ENCODE measurements at places on chromosomes 16 and 17.

- no peak for DNase-seq
These were observed 211.7 kb downstream of the SEC14L1 start for GRCh38 chr17:77352441-77352840.

GRCh38 chr17:18850679-18851078, 7.3 kb upstream of the PRPSAP2 start:
- no peak for DNase-seq

- no peak for DNase-seq
These were observed 1.5 kb downstream of the GSDMB start for GRCh38 chr17:39916918-39917317.

DNA sequence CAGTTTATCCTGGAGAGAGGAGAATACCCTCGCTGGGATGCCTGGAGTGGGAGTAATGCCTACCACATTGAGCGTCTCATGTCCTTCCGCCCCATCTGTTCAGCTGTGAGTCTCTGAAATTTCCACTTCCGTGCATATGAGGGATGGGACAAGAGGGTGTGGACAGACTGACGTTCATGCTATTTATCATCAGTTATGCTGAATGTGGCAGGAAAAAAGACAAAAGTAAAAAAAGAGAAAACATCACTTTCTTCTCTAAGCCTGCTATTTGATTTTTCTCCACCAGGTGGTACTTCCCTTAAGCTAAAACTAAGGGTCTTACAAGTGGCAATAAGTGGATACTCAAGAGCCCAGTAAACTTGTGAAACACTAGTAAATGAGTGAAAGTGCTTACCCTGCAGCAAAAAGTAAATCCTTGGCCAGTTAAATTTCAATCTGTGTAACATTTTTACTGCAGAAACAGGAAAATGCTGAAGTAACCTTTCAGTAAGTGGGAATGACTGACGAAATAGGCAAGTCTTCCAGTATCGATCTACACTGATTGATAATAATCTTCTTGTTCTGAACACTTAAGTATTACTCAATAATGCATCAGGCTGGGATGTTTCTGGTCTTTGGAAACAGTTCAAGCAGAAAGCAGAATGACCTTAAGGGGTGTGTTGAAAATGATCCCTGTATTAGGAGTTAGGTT, 5.6 kb downstream of the CRYBA1 start:
- DNase-seq: no peak

GRCh38 chr16:733382-734207, 6.7 kb downstream of the HAGHL start:
- no peak for DNase-seq

GRCh38 chr17:40500709-40501108, 714 bp downstream of the TNS4 start:
- no peak for DNase-seq

GRCh38 chr17:82229698-82230608, 1.1 kb downstream of the SLC16A3 start:
- no peak for DNase-seq

GRCh38 chr17:3572231-3572630, 14.6 kb upstream of the TRPV3 start:
- DNase-seq: no peak

- no peak for DNase-seq
These were observed 38.6 kb downstream of the WDR45B start for GRCh38 chr17:82609655-82610054.

GRCh38 chr17:81556175-81556691, 4.1 kb upstream of the FAAP100 start:
- no peak for DNase-seq

GRCh38 chr17:37059493-37059892, 110.7 kb downstream of the AATF start:
- DNase-seq: no peak

DNA sequence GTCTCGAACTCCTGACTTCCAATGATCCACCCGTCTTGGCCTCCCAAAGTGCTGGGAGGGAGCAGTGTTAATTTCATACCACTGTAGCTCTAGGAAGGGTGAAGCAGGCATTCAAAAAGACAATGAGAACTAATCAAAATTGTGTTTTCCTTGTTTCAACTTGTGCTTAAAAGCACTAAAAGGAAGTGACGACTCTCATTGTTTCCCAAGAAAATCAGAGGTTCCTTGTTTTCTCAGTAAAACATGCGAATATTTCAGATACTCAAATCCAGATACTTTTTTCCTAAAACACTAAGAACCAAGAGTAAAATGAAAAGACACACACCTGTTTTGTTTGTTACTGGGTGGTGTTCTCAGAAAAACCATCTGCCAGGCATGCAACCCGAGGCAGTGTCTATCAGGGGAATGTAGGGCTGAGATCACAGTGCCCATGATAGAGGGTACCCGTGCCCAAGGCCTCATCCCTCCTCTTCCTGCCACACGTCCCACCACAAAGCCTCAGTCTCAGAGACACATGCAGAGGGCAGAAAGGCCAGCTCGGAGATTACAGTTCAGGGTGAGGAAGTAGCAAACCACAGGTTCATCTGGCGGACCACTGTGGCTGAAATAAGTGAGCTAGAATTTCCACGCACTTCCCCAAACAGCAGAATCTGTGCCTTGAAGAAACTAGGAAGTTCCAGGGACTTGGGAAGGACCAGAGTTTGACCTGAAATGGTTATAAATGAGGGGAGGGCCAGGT, 33.7 kb downstream of the GINS3 start:
- peak; percentile 53 for DNase-seq

DNA sequence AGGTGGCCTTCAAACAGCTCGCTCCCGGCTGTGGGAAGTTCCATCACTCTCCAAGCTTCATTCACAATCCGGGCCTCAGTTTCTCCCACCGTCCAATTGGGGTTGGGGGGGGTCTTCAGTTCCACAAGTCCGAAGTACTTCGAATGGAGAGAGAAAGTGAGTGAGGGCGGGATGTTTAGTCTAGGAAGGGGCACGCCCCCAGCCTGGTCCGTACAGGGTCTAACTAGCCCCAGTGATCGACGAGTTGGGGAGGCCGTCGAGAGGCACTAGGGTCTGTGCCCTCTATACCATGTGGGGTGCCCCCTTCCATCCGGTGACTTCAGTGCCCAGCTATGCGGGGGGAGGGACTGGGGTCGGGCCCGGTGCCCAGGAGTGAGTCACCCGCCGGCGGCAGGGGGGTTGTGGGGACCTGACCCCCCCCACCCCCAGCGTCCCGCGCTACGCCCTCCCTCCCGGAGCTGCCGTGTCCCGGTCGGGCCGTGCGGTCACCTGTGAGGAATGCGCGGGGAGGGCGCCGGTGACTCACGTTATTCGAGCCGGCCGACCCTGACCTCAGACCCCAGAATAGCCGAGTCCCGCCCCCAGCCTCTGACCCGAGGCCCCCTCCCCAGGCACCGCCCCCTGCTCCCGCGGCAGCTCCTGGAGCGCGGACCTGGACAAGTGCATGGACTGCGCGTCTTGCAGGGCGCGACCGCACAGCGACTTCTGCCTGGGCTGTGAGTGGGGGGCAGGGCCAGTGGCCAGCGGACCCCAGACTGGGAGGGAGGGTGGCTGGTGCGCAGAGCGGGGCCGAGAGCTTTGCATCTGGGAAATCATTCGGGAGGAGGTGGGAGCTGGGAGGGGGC, 658 bp downstream of the TNFRSF12A start:
- DNase-seq: no peak

DNA sequence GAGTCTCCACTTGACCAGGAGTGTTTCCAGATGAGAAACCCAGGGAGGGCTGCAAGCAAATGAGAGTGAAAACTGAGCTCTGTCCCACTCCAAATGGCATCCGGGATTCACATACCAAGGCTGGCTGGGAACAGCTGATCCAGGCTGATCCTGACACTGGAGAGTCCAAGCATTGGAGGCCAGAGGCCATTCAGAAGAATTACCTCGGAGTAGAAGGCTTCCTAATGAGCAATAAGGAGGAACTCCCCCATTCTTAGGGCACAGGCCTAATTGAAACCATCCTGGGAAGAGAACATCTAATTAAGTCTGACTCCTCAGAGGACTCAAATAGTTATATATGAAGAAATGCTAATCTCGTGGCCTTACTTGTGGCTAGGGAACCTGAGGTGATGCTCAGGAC, 142.8 kb downstream of the PRKCA start:
- no peak for DNase-seq

GRCh38 chr17:82977606-82978005, 101.8 kb upstream of the METRNL start:
- DNase-seq: no peak

GRCh38 chr16:89870440-89870839, 3.0 kb upstream of the TCF25 start:
- DNase-seq: no peak
